Stimulated activated CD4-positive, alpha-beta T cell treated with anti-CD3 and anti-CD28 coated beads, Interleukin-1b, Interleukin-23, amount 100 ng/mL, for 4 hours (primary cell): ENCODE measurements at places on chromosomes 7 and 10.

DNA sequence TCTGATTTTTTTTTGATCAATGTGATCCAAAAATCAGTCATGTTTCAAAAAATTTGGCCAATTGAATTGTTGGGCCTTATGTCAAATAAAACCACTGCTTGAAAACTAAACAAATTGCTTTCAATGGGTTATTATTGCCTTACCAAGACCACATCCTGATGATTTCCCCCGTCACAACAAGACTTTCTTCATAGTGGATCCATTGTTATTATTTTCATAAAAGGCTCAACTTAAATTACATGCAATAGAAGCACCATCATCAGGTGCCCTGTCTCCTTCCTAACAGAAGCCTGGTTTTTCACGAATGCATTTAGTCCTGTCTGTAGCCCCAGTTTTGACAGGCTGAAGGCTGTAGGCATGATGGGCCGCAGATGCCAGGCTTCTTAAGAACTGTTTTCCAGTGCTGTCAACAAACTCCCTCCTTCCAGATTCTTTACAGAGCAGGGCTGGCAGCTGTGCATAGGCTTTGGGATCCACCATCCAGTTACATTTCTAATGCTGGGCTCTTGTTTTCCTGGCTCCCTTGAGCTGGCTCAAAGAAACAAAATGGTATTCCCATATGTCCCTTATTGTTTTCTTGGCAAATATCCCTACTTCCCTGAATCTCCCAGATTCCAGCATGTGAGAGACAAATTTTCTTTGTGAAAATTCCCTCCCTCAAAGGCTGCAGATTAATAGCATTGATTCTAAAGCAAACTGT lies 302.0 kb downstream of the TWIST1 start:
- no peak for DNase-seq

DNA sequence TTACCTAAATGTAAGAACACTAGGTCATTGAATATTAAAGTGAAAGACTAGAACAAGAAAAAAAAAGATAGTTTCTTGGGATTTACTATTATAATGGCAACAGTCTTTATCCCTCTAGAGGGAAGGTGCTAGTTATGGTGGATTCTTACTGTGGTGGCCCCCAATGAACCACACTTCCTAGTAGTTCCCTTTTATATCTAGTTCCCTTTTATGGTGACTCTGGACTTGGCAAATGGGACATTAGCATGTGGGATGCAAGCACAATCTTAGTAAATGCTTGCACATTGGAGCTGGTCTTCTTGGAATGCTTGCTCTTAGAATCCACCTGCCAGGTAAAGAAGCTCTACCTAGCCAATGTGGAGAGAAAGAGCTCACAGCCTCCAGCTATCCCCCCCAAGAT lies 430.2 kb downstream of the LRMDA start:
- no peak for DNase-seq

GRCh38 chr10:117257721-117258120 lies 16.8 kb downstream of the SLC18A2 start:
- no peak for DNase-seq

DNA sequence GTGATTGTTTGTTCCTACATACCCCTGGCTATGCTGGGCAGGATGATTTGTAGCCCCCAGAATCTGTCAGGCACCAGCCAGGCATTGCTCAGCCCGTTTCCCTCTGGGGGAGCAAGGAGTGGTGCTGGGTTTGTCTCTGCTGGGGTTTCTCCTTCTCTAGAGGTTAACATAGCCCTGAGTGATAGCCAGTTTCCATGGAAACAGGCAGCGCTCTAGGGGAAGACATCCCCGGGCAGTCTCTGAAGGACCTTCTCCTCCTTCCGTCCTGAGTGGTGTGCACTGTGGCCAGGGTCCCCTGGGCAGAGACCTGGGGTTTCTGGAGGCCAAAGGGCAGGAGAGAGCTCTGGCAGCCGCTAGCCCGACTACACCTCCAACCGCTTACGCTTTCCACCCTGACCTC lies 50.6 kb upstream of the LRRC4 start:
- no peak for DNase-seq

DNA sequence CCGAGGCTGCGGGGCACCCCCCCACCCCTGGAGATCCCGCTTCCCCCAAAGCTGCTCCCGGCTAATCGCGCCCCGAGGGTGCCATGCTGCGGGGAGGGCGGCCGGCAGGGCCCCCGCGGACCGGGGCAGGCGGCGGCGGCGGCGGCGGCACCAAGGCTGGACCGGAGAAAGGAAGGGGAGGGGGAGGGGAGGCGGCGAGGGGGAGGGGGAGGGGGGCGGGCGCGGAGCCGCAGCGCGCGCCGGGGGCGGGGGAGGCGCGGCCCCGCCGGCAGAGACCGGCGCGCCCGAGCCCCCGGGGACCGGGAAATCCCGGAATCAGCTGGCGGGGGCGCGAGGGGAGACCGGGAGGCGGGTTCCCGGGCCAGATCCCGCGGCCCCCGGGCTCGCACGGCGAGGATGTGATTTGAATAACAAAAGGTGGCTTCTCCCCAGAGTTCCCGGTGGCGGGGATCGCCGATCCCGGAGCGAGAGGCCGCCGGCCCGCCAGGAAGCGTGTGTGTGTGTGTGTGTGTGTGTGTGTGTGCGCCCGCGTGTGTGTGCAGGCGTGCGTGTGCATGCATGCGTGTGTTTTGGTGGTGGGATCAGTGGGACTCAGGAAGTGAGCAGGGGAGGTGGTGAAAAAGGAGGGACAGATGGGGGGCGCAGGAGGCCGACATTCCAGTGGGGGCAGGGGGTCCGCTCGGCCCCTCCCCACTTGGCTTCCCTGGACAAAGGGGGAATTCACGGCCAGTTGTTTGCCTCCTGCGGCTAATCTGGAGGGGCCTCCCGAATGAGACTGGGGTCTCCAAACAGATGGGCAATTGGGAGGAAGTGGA lies 99.5 kb downstream of the HIP1 start:
- DNase-seq: peak; percentile 29

GRCh38 chr7:55132890-55133551 lies 114.2 kb downstream of the EGFR start:
- DNase-seq: no peak
